ENCODE measurements at places on chromosomes 4 and X. TPM values are rescaled to one million over a fixed set of nuclear protein-coding genes. Genes with fewer than 3 reads are reported as not detected.

ENAM gene
- 0.37 TPM for polyA plus RNA-seq

DOCK11 gene
- polyA plus RNA-seq, result 13.4 TPM

S100G gene
- not detected for polyA plus RNA-seq

- DNase-seq, result no peak
Measured at GRCh38 chrX:134525086-134525792, 65.3 kb downstream of the HPRT1 start.

DNA sequence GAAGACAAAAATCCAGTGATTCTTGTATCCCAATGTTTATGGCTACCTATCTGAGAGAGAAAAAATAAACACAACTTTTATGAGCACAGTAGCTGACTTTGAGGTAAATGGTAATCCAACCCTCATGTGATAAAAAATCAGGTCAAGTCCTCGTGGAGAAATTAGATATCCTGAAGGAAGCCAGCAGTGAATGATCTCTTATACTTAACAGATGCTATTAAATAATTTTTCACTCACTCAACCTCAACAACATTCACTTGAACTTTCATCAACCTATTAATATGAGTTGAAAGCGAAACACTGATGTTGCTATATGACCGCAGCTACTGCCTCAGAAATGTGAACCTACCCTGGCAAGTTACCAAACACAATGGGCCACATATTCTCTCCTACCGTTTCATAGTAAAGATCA is 105.4 kb downstream of the GPC3 start:
- DNase-seq, result no peak

DNA sequence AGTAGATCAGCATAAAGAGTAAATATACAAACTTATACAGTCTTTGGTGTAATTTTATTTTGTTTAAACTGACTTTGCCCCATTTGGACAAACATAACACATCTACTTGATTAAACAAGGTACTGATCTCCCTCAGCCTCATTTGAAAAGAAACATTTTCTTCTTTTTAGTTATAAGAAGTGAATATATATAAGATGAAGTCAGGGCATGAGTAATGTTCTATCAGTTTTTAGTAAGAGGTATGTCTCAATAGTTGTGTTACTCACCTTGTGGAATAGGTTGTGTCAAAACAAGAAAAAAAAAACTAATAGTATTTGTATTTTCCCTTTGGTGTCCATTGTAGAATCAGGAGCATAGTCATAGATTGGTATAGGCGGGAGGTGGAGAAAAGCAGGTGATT is 327.4 kb downstream of the RPA4 start:
- DNase-seq, result no peak

- no peak for DNase-seq
Measured at GRCh38 chrX:74133156-74133796, 170.7 kb upstream of the ZCCHC13 start.

DNA sequence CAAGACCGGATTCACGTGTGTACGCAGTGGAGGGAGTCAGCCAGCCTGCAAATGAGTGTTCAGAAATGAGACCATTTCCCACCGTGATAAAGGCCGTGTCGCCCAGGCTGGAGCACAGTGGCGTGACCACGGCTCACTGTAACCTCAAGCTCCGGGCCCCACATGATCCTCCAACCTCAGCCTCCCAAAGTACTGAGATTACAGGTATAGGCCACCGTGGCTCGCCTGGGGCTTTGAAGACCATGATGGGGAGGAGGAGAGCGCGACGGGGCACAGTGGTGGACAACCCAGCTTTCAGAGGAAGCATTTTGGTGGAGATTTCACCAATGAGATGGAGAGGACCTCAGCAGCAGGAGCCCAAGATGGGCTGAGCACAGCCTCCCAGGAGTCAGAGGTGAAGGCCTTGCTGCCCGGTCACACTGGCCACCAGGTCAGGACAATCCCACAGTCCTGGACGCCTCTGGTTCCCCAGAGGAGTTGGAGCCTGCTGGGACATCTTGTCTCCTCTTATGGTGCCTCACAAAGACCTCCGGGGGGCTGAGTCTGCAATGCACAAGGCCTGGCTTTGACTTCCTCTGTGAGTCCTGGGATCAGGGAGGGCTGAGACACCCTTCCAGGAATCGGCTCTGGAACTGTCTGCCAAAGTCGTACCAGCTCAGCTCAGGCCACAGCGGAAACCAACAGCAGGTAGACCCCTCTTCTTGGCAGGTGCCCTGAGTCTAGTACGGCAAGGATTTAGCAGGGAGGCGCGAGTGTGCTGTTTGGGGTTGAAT is 22.4 kb upstream of the MXD4 start:
- peak; percentile 54 for DNase-seq

DNA sequence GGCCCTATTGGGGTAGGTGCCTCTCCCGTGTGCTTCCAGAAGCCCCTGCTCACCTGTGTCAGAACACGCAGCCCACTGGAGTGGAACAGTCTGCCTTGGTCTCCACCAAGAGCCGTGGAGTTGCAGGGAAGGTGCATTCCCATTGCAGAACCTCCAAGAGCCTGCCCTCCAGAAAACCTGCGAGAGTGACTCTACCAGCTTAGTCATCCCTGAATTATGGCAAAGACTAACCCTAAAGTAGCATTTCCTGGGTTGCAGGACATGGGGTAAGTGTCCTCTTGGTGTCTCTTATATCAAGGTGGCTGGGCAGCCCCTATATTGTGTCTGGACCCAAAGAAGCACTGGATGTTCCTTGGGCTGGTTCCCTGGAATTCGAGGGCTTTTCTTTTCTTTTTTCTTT is 224.6 kb downstream of the BCOR start:
- no peak for DNase-seq

CORIN gene
- 5.9 TPM for polyA plus RNA-seq

CYSLTR1 gene
- polyA plus RNA-seq, result 2.2 TPM

DNA sequence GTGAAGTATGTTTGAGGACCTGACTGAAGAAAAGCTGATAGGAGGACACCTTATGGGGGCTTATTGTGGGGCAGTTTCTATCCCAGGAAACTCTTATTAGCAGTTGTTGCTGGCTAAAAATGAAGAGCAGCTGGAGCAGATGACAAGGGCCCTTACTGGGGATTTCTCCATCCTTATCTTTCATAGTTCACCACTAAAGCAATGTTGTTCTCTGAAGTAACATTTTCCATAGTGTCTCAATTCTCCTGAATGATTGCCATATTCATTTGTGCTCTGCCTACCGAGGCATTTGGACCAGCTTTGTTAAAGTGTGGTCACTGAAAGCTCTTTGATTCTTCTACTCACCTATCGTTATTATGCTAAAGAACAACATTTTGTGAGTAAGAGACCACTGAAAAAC is 7.7 kb downstream of the ENOX2 start:
- DNase-seq, result peak; percentile 56

DNA sequence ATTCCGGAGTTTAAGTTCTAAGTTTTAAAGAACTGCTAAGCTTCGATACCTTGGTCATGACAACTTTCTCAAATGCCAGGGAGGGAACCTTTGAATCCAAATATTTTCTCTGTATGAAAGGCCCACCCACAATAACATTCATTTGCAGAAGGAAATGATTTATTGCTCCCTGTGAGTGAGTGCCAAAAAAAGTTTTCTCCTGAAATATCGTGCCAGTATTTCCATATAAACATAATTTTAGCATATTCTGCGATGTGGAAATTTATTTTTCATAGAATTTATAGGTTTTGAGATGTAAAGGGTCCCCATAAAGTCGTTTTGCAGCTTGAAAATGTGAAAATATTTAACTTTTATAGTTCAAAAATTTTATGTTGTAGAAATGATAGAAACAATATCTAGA is 53.9 kb downstream of the BMPR1B start:
- no peak for DNase-seq

GRCh38 chrX:19791562-19791961 is 95.8 kb downstream of the SH3KBP1 start:
- DNase-seq, result no peak

DNA sequence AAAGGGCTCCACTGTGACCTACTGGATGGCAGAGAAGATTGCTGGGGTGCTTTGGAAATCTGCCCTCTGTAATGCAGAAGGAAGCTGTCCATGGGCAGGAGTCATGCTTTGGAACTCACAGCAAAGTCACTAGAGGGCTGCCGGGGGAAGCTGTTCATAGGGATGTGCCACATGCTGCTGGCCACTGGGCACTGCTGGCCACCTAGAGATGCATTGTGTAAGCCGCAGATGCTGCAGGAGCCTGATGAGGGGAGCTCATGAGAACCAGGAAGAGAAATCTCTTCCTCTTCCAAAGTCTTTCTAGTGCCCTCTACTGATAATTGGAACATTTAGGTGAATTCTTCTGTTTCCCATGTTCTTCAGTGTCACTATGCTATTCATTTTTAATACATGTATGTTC is 31.2 kb upstream of the UXT start:
- no peak for DNase-seq

DNA sequence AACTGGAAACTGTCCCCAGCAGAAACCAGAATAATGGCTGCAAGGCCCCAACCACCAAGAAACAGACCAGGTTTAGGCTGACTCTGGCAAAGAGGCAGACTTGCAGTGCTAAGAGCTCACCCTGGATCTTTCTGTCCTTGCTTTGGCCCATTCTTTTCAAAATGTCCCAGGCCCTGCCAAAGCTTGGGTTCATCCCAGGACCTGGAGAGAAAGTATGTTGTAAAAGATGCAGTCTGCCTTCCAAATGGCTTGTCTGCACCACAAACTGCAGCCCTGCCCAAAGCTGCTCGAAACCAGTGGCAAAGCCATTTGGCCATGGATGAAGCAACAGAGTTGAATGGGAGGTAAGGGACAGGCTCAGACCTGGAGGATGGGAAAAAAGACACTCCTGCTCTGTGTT is 38.0 kb upstream of the LNX1 start:
- DNase-seq, result no peak

DNA sequence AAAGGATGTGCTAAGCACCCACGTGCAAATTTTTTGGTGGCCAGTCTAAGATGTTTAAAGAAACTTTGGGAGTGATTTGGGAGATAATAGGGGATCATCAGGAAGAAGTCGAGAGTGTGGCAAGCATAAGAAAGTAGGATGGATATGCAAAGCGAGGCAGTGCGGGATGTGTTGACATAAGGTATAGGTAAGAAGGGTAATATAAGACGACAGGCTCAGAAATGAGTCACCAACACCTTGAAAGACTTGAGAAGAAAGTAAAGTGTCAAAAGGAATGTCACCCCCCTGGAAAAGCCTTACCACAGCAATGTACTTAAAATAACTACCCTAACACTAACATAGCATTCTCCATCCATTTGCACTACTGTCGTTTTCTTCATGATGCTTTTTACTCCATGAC is 69.8 kb upstream of the BMP2K start:
- no peak for DNase-seq

ADH7 gene
- not detected for polyA plus RNA-seq

STATH gene
- not detected for polyA plus RNA-seq

CXorf49 gene
- polyA plus RNA-seq, result 0.43 TPM

DNA sequence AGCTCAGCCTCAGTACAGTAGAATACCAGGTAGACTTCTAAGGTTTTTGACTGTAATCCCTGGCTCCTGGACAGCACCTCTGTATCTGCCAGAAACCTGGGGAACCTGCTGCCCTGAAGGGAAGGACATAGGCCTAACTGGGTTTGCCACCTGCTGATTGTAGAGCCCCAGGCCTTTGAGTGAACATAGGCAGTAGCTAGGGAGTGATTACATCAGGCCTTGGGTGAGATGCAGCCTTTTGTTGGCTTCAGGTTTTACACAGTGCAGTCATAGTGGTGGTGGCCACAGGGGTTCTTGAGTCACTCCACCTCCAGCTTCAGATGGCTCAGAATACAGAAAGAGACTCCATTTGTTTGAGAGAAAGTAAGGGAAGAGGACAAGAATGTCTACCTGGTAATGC is 19.3 kb downstream of the IQCM start:
- no peak for DNase-seq

DNA sequence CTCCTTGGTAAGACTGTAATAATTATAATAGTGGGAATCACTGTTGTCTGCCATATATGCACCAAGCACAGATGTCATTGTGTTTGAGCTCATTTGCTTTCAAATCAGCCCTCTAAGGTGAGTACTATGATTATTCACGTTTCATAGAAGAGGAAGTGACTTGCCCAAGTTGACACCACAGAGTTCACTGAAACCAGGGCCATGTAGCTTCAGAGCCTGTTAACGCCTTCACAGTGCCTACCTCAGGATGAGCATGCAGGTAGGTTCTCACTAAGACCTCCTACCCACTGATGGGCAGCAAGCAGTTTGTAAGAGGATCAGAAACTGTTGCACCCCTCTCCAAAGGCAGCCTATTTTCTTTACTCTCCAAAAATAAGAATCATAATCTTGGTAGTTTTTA is 27.4 kb downstream of the TMPRSS11A start:
- DNase-seq, result no peak

DNA sequence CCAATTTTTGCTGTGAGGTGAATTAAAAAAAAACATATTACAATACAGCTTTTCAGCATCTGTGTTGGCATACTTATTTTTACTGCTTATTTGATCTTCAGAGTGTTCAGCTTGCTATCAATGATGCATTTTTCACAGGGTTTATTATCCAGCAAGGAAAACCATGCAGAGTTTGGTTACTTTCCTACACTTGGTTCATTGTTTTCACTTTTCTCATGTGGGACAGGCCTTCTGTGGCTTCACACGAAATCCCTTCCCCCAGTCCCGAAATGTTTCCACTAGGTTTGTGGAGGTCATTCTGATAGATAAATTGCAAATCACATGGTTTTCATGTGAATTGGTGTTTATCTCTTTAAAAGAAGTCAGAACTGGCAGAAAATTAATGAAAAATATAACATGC is 205.8 kb downstream of the SPCS3 start:
- no peak for DNase-seq

CPZ gene
- polyA plus RNA-seq, result 3.0 TPM

GRCh38 chr4:94306713-94307112 is 35.9 kb downstream of the HPGDS start:
- DNase-seq, result no peak

- DNase-seq, result no peak
Measured at GRCh38 chr4:139903845-139904244, 238.2 kb downstream of the MGST2 start.

DNA sequence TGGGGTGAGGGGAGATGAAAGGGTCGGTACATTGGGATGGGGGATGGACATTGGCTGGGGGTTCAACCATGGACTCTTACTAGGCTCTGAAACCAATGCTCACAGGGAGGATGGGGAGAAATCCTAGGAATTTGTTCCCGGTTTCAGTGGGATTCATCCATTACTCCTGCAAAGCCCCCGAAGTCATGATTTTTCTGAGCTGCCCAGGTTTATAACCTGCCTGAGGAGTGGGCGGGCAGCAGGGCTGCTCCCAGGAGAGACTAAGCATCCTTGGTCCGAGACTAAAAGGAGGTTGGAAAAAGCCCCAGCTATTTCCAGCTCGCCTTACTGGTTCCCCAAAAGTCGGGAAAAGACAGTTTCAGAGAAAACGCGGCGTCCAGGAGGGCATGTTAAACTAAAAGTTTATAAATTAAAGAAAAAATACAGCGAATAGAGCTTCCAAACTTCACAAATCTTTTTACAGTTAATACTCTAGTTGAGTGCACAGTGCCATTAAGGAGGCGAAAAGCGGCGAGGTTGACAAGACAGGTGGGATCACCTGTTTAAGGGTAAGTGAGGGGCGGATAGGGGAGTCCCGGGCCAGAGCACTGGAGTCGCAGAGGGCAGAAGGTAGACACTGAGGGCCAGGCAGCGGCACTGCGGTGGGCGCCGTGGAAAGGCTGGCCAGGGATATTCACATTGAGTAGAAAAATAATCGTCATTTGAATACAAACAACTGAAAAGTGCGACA is 3.7 kb downstream of the NKX3-2 start:
- DNase-seq, result no peak

GRCh38 chrX:135893294-135893817 is at the start of the genes CT45A10 and SAGE1:
Gene CT45A10 (minus strand): TSS chrX:135893444. CDS start chrX:135885344, 8,100 bp downstream.
Gene SAGE1 (plus strand): TSS chrX:135893716. CDS start chrX:135896243, 2,527 bp downstream.
- no peak for DNase-seq

ALAS2 gene
- polyA plus RNA-seq, result 14.3 TPM
